ENCODE measurements at places on chromosomes 6 and 20.

DNA sequence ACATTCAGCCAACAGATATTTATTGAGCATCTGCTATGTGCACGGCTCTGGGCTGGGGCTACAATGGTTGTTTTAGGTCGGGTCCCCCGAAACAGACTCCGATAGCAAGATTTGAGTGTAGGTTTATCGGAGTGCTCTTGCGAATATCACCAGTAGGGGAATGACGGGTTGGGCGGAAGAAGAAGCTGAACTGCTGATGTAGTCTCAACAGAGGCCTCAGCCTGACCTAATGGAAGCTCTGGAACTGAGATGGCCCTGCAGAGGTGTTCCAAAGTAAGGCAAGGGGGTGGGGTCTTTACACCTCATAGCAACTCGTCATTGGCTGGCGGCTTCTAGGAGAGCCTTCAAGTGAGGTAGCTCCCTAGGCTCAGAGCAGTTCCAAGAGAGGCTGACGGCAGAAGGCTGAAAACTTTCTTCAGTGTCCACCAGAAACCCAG is 1.1 kb downstream of the L3MBTL1 start:
- DNase-seq, result no peak

- DNase-seq, result no peak
Measured at GRCh38 chr6:16063580-16063979, 65.3 kb upstream of the MYLIP start.

- DNase-seq, result no peak
Measured at GRCh38 chr6:124520514-124520913, 441.7 kb upstream of the RNF217 start.

- DNase-seq, result no peak
Measured at GRCh38 chr20:53480913-53481312, 112.7 kb downstream of the ZNF217 start.

GRCh38 chr6:25883536-25883935 is 9.5 kb upstream of the SLC17A3 start:
- no peak for DNase-seq
